ENCODE measurements at places on chromosomes 12 and 14.

DNA sequence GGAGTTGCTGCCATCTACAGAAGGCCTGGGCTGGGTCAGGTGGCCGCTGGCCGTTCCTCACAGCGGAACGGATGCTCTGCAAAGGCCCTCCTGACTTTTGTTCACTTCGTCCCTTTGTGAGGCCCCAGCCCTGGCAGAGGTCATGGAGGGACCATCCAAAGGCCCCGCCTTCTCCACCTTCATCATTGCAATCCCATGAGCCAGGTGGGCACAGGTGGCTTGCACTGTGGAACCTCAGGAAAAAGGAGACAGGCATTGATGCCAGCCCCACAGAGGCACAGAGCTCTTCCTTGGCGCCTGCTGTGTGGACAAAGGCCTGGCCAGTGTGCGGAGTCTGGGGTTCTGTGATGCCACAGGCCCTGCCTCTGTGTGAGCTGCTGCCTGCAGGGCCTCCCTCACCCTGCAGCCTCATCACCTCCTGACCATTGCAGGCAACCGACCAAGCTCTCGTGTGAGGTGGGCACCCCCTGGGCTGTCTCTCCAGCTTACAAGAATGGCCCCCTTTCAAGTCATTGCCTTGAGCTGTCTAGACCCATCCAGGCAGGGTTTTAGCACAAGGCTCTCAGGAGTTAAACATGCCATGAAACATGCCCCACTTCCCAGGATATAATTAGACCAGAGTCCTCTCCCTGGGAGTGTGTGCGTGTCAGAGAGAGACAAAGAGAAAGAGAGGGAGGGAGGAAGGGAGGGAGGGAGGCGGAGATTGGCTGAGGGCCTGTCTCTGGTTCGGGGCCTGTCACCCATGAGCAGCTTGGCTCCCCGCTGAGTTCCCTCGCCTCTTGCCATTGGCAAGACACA is 19.3 kb downstream of the NFKBIA start:
- DNase-seq = no peak

DNA sequence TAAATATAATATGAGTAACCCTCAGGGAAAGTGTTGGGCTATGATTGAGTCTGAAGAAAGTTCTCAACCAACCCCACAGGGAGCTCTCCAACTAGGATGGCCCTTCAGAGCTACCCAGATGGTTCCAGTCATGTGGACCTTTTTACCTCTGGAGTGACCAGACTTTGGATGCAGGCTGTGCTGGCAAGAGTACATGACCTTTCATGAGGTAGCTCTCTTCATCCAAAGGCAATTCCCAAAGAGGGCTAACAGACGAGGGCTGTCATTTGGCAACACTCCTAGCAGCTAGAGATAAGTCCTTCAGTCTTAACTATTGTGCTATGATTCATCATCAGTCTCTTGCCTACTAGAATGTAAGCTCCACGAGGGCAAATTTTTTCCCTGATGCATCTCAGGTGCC is 75.4 kb downstream of the DUSP6 start:
- DNase-seq = no peak

DNA sequence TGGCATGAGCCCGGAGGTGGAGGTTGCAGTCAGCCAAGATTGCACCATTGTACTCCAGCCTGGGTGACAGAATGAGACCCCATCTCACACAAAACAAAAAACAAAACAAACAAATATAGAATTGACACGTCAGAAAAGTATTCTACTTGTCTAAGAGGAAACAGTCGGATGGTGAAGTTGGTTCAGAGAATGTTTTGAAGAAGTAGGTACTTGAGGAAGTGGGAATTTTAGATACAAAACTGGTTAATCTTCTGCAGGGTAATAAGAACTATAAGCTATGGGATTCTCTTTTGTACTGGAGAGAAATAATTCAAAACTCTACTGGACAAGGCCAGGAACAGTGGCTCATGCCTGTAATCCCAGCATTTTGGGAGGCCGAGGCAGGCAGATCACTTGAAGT is 14.6 kb upstream of the TCTN1 start:
- DNase-seq = no peak

GRCh38 chr12:15852383-15852782 is 29.8 kb upstream of the STRAP start:
- no peak for DNase-seq

DNA sequence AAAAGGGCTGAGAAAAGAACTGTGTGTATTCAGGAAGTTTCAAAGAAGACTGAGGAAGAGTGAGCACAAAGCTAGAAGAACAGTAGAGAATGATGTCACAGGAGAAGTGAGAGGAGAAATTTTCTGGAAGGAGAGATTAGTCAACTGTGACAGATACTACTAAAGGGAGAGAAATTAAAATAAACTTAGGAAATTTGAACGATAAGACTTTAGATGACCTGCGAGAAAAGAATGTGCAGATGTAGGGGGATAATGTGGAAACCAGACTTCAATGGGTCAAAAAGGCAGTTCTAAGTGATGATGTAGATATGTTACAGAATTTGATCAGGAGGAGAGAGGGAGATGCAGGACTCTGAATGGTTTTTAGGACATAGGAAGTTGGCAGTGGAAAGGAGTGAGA is 287.4 kb downstream of the SYT1 start:
- DNase-seq = no peak

DNA sequence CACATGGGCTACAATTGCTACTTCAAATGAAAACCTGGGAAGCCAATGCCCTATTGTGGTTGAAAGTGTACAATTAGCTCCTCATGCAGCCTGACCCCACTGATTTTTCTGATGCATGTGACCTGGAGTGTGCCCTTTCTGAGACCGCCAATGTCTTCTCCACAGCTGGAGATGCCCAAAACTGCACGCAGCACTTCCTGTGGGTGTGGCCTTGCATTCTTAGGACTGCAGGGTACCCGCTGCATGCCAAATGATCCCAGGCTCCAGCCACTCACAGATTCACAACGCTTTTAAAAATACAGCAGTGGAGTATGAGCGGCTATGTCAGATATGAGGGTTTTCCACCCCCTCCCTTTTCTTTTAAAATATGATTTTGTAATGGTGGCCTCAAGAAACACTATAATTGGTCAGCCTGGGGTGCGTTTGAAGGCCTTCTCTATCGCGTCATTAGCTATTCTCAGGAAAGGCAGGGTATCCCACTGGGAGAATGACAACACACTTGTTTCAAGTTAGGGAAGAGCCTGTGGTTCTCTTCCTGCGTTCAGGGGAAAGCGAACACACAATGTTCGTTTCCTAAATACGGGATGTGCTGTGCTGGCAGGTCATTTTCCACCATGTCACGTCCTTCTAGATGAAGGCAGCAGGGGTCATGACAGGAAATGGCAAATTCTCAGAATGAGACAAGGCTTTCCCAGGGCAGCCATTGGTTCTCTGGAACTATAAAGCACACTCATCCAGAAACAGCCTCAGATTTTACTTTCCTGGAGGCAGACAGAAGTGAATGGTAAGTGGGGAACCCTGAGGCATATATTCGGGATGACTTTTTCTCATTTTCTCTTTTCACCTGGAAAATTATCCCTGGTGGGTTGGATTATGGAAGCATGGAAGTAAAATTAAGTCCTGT is at the start of gene APOLD1:
Gene APOLD1 (plus strand): TSS at position 749 of the 904 bp plus-strand sequence. CDS start 33 bp downstream, at position 782.
- no peak for DNase-seq

- no peak for DNase-seq
Measured at GRCh38 chr14:49193332-49194065, 392.7 kb downstream of the RPS29 start.

- DNase-seq = no peak
Measured at GRCh38 chr14:63435838-63436237, 107.3 kb downstream of the PPP2R5E start.

DNA sequence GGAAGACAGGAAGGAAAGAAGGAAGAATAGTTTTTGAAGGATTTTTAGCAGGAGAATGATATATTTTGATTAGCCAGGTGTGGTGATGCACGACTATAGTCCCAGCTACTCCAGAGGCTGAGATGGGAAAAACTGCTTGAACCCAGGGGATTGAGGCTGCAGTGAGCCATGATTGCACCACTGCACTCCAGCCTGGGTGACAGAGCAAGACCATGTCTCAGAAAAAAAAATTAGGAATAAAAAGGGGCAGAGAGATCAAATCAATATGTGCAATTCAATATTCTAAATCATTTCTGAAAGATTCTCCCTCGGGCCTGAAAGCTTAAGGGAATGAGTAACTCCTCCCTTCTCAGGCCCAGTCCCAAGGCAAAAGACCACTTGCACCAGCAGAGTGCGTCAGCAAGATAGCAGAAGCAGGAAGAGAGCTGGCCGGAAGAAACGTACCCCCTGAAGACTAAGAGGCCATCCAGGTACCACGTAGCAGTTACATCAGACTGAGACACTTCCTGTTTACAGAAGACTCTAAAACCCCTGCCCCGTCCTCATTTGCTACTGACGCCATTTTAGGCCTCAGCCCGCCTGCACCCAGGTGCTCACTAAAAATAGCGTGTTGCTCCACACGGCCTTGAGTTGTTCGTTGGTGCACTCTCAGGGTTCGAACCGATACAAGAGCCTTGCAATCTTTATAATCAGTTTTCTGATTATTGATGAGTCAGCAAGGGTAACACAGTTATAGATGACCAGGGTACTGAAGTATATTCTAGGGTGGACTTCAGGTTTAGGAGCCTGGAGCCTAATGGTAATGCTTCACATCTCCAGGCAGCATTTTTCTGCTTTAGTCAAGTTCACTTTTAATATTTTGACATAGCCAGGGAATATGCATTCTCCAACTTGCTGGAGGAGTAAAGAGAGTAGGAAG is 57.7 kb upstream of the CSRP2 start:
- no peak for DNase-seq

- DNase-seq = no peak
Measured at GRCh38 chr12:129428240-129428936, 475.4 kb downstream of the TMEM132D start.

DNA sequence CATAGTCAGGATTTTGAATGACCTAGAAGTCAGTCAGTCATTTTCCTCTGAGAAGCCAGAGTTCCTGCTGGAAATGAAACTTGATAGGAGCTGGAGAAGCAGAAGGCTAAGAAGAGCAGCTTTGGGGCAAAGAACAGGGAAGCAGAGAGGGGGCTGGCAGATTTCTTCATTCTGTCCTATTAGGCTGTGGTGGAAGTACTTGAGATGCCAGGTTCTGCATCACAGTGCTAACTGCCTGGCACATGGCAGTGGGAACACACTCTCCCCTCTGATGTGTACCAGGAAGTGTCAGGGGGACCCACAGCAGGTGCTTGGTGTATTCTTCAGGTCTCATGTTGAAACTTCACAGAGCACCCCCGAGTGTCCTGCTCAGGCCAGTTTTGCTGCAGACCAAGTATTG is 61.0 kb downstream of the SUSD6 start:
- DNase-seq = no peak

DNA sequence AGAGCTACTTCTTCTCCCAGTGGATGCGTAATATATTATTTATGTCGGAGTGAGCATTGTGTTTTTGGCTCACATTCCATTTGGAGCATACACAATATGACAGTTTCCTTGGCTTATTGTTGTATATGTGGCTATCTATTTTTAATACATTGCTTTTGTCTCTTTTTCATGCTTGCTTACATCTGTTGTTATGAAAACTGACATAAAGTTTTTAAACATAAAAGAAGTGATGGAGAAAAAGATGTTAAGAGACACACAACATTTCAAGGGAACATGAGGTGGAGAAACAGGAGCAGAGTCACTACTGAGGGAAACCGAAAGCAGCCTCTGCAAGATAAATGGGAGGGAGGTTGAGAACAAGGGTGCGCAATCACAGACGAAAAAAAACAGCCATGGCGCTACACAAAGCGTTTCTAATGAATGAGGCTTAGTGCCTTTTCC is 228.4 kb upstream of the NPAS3 start:
- no peak for DNase-seq

DNA sequence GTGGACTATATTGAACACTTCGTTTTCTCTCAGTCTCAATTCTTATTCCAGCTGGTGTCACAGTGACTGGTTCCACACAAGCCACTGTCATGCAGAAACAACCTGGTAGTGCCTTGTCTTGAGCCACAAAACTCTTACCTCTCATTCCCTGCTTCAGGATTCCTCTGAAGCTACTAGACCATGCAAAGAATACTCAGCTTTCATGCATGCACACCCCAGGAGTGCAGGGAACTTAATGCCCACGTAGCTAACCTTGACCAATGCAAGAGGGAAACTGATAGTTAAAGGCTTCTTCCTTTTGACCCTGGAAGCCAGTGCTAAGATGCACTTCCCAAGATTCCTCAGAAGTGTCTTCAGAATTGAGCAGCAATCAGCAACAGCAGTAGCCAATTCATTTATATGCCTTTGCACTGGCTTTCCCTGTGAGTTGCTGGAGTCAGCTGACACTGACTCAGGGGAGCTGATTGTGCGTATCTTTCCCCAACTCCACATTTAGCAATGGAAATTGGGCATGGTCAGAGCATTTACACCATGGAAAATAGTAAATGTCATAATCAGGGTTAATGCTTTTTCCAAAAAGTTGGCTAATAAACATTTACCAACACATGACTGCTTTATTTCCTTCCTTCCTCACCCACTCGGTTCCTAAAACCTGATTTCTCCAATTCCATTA is 113.6 kb upstream of the SLC35F4 start:
- DNase-seq = no peak

GRCh38 chr12:16437926-16438325 is 90.5 kb downstream of the MGST1 start:
- DNase-seq = no peak

GRCh38 chr12:91704446-91704845 is 441.2 kb downstream of the BTG1 start:
- no peak for DNase-seq
